Stimulated activated CD4-positive, alpha-beta T cell treated with anti-CD3 and anti-CD28 coated beads, TNF-alpha, amount 100 ng/mL, for 48 hours (primary cell): ENCODE measurements at places on chromosomes 16 and 17.

GRCh38 chr17:82243648-82244412 is 15.0 kb downstream of the SLC16A3 start:
- no peak for DNase-seq

GRCh38 chr17:32498391-32498790 is 11.6 kb downstream of the CDK5R1 start:
- DNase-seq, result no peak

DNA sequence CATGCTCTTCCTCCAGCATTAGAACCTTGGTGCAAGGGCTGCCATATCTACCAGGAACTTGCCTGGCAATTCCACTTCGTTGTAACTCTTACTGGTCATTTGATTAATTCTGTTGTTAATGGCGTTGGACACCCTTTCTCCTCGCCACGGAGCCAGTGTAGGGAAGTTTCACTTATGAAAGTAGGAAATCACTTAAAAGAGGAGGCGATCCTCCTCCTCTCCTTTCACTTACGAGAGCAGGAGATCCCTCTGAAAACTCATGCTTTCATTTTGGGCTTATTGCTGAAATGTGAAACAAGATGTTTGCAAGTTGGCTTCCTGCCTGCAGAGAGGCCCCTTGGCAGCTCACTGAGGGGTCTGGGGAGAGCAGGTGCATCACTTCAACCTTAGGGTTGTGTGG is 226.0 kb downstream of the SNX29 start:
- no peak for DNase-seq

GRCh38 chr16:627454-628239 is 3.1 kb upstream of the WFIKKN1 start:
- no peak for DNase-seq

- no peak for DNase-seq
Measured at GRCh38 chr16:25575363-25575762, 116.4 kb upstream of the HS3ST4 start.

DNA sequence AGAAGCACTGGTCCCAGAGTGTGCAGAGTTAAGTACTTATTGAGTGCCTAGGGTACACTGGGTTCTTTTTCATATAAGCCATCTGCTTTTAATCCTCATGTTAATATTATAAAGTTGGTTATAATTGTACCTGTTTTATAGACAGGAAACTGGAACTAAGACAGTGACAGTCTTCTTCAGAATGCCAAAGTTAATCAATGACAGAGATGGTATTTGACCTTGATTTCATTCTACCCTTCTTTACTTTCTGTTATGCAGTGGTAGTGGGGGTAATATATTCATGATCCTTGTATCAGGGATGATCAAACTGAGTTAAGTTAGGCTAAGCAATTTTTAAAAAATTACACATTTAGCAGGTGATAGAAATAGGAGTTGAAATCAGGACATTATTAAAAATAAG is 108.6 kb upstream of the GOT2 start:
- no peak for DNase-seq

GRCh38 chr17:13153036-13153435 is 135.2 kb upstream of the ELAC2 start:
- no peak for DNase-seq
